ENCODE measurements at places on chromosomes 7 and 10. TPM values are rescaled to one million over a fixed set of nuclear protein-coding genes. Genes with fewer than 3 reads are reported as not detected.

DNA sequence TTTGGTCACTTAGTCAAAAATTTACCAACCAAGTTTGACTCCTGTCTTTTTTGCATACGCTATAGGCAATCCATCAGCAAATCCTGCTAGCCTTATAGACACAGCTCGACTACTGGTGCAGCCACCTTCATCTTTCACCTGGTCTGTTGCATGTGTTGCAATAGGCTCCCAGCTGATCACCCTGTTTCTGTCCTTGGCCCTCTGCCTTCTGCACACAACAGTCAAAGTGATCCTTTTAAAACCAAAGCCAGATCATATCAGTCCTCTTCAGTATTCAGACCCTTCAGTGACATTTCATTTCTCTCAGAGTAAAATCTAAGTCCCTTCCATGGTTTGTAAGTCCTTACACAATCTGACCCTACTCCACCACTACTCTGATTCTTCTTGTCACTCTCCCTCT, 10.9 kb upstream of the CDK6 start:
- no peak for DNase-seq

DNA sequence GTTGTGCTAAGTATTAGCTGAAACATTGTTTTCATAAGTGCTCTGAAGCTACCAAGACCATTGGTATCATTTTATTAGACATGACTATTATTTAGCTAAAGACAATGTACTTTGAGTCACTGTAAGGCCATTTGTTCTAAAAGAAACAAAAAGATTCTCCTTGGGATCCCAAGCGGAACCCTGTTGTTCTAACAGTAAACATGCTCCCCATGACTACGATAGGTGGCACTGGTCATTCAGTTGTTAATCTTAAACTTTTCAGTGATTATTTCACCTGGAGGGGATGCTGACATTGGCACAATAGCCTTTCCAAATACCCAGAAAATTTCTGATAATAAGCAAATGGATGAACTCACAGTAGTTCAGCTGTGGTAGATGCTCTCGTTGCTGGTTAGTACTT, 715.0 kb downstream of the AUTS2 start:
- no peak for DNase-seq

Gene SPAM1
- total RNA-seq, result not detected

DNA sequence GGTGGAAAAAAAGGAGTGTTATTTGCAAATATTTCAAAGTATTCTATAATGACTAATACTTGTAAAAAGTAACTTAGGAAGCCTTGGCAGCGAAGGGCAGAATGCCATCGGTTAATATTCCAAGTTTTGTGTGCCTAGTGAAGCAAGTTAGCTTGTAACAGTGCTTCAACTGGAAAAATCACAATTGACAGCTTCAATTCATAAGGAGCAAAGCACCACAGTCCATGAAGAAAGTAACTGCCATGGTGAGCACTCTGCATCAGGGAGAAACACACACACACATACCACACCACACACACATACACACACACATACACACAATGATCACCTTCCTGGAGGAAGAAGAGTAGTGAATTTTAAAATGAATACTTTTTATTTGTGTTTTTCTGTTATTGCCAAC, 298.3 kb downstream of the CNTNAP2 start:
- no peak for DNase-seq

Gene OR2A42
- total RNA-seq, result under 0.01 TPM

GRCh38 chr7:113996405-113996804, 77.6 kb upstream of the PPP1R3A start:
- DNase-seq, result no peak

DNA sequence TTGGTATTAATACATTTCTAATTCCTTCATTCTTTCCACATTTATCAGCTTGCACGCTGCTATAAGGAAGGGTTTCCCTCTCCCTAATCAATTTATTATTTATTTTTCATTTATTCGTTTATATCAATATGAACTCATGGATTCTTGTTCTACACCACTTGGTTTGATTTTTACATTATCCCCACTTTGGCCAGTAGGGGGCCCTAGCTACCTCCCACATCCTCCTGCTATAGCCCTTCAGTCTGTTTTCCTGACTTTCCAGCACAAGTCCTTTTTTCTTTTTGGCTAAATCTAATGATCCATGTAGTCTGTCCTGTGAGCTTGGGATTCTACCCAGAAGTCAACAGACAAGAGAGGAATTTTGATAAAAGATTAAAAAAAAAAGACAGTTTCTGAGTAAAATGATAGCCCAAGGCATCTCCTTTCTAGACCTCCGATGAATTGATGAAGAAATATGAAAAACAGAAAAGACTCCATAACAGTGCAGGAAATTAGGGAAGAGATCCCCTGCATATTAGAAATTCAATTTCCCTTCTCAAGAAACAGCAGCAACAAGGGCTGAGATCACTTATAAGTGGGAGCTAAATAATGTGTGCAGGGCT, 47.7 kb downstream of the LYZL2 start:
- DNase-seq, result peak; percentile 50
